Glutamatergic neuron (in vitro differentiated cells): ENCODE measurements at places on chromosomes 6 and 20. TPM values are rescaled to one million over a fixed set of nuclear protein-coding genes. Genes with fewer than 3 reads are reported as not detected.
A peak's percentile ranks its signal among the peaks of the same experiment; 100 is the strongest.

DNA sequence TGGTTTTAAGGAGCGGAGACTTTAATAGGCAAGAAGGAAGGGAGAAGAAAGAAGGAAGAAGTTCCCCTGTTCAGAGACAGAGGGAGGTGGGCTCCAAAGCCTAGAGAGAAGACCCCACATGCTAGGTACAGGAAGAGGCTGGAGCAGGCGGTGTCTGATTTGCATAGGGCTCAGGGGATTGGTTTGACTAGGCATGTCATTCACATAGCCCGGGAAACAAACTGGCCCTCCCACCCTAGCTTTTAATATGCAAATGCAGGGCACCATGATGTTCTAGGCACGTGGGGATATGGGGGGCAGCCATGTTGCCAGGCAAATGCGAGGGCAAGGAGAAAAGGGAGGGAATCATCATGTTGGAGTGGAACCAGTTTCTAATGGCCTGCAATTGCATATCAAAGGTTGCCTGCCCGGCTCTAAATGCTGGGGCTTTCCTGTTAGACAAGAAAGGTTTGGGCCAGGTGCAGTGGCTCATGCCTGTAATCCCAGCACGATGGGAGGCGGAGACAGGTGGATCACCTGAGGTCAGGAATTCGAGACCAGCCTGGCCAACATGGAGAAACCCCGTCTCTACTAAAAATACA, 34.3 kb upstream of the AGPAT4 start:
- no peak for DNase-seq

- no peak for DNase-seq
Measured at GRCh38 chr6:75608956-75609533, 7.4 kb downstream of the SENP6 start.

- DNase-seq: no peak
Measured at GRCh38 chr6:148775161-148775560, 28.3 kb downstream of the UST start.

GRCh38 chr6:22596011-22596410, 26.6 kb downstream of the HDGFL1 start:
- no peak for DNase-seq

DNA sequence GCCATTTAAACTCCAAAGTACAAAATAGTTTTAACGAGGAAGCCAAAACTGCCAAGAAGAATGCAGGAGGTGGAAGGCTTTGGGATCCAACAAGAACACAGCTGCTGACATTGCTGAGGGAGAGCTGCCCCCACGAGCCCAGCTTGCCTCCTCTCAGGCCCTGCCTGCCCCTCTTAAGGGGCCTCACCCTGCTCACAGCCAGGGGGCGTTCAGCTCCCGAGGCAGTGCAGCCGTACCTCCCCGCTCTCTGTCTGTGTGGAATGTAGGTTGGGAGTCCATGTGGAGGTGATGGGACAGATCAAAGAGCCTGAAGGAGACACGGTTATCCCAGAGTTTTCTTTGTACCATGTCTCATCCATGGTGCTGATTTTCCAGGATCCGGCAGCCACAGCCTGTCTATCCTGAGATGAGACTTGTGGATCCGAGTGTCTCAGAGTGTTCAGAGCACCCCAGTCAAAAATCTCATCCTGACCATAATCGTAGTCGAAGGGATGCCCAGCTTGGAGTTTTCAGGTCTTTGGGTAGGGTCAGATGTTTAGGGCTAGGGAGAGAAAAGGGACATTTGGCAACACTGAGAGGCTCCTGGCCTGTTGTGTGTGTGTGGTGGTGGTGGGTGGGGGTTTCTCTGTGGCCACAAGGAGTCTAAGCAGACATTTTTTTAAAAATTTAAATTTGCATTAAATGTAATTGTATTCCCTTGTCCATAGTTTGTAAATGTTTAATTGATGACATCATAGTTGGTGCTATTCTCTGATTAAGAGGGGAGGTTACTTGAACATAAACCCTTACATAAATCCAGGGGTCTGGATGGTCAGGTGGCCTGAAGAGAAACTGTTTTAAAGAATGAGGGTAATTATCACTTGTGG, 111.4 kb upstream of the CLDN20 start:
- DNase-seq: peak; percentile 47

DNA sequence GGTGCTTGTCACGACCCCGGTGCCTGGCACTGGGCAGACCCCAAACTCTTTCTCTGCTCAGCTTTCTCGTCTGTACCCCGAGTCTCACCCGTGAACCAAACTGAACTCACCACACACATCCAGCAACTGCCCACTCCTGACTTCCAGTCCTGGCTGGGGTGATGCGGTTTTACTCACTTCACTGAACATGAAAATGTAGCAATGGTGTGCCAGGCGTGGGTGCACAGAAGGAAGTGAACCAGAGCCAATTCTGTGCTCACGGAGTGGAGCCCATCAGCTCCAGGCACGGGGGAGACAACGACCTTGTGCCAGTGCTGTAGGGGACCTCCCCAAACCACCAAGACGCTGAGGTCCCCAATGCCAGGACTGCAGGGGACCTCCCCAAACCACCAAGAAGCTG, 78.7 kb upstream of the AFDN start:
- no peak for DNase-seq

- DNase-seq: no peak
Measured at GRCh38 chr6:105510746-105511145, 107.9 kb upstream of the PREP start.

DNA sequence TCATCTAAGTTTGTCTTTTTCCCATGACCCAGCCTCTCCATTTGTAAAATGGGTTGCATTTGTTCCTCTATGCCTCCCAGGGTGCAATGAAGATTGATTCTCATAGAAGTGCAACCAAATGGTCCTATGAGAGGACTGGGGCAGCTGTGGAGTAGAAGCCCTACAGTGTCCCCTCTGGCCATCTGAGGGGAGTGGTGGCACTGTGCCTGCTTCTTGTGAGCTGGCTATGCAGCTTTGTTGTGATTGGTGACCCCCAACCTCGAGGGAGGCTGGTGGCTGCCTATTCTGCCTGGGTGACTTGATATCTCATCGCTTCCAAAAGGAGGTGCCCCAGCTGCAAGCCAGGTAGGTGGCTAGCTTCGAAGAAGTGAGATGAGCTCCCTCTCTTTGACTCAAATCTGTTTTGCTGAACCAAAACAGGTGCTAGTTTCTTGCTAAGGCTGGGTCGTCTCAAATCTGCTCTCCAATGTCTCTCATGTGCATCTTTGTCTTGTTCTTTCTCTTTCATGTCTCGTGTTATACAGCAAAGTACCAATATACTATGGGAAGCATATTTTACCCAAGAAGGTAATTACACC, 33.9 kb downstream of the TXLNB start:
- no peak for DNase-seq

DNA sequence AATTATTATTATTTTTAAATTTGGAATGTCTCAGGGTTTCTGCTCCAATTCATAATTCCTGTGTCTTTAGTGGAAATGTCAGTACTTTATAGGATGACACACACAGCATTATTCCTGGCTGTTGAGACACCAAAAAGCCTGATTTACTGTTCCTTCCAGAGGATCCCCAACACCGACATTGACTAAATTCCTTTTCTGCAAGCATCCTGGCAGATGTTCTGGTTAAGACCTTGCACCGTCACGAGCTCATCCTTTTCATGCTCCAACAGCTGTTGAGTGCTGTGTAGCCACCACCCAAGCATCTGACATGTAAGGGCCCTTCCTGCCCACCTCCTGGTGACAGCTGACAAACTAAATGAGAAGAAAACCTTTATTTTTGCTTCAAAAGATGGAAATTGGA, 284.3 kb upstream of the SULF2 start:
- no peak for DNase-seq

DNA sequence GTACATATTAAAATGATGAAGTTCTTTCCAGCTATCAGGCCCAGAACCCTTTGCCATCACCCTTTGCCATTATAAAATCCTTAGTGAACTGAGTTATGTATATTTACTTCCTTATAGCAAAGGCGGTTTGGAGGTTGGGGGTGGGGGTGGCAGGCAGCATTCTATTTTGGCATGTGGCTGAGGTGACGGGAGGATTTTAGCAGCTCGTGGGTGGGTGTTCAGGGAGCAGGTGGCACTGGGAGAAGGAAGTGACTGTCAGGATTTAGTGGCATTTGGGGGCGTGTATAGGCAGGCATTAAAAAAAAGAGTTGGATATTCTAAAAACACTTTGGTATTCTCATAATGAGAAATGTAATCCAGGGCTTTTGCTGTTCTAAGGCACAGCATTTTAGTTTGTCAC, 150.7 kb downstream of the RIMS1 start:
- DNase-seq: no peak

The CFAP206 gene
- total RNA-seq: 1.9 TPM

The HECA gene
- 21.0 TPM for total RNA-seq

The SNAP25 gene
- total RNA-seq: 61.0 TPM
